ENCODE measurements at places on chromosomes 13 and 19.

GRCh38 chr13:103772576-103772975, 706.4 kb upstream of the SLC10A2 start:
- DNase-seq = no peak

DNA sequence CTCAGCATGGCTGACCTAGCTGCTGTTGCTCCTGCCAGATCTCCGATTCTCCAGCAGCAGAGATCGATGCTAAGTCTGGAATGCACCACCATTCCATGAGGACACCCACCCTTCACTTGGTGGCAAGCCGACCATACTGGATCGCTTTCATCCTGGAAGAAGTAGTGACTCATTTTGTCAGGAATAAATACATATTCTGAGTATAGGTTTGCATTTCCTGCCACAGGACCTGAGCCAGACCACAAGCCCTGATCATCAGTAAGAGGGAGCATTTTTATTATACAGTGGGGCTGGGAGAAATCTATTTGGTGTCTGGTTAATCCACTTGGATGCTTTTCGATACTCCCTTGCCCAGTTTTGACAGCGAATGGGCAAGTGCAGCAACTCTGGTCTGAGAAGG, 10.9 kb upstream of the KCTD15 start:
- no peak for DNase-seq

DNA sequence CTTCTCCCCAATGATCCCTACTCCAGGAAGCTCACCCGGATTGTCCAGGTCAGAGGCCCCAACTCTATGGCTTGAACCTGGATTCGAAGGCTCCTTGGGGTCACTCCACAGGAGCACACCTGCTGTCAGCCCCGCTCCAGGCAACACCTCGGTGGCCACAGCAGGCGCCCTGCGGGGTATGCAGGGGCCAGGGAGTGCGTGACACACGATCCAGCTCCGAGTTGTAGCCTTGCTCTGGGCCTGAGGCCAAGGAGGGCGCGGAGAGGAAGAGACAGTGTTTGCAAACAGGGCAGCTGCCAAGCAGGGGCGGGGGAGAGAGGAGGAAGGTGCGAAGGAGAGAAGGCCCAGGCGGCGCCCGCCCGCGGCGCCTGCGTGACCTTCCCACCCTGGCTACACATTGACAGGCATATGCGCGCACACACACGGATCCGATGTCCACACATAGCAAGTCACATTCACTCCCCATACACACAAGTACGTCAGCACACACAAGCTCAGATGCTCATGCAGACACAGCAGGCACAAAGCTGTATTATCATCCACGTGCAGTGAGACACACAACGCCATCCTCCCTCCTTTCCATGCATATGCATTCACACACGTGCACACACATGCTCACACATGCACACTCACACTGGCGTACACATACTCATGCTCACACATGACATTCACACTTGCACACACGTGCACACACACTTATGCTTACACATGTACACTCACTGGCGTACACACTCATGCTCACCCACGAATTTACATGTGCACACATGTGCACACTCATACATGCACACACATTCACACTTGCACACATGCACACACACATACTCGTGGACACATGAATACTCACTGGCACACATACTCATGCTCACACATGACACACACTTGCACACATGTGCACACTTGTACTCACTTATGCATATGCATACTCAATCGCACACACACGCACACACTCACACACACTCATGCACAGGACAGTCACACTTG, 10.4 kb downstream of the SBK2 start:
- DNase-seq = no peak

DNA sequence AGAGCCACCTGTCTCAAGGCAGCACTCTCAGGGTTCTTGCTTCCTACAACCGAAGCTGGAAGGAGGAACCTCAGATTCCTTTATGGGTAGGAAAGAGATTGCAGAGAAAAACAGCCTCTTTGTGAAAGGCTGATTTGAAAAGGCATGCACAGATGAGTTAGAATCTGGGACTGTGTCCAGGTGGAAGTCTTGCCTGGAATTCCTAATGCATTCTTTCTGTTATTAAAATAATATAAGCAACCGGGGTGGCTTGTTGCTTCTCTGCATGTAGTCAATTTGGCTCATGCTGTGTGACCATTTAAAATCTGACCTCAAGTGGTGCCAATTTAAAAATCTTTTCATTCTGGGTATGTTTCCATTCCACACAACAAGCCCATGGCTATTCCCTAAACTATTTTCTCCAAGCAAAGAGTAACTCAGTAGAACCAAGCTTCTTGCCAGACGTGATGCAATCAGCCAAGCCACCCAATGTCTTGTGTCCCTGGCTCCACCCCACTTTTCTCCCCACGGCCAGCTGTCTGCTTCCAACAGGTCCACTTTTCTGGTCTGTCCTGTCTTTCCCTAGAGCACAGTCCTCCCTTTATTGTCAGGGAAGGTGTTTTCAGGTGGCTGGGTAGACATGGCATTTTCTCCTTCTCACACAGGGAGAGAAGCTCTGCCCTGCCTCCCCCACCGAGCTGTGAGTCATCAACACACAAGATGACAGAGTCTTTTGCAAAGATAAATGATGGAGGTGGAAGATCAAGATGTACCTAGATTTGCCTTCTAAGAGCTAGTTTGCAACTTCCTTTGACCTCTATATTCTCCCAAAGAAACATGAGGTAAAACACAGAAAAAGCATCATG, 394.3 kb downstream of the FOXO1 start:
- DNase-seq = no peak

DNA sequence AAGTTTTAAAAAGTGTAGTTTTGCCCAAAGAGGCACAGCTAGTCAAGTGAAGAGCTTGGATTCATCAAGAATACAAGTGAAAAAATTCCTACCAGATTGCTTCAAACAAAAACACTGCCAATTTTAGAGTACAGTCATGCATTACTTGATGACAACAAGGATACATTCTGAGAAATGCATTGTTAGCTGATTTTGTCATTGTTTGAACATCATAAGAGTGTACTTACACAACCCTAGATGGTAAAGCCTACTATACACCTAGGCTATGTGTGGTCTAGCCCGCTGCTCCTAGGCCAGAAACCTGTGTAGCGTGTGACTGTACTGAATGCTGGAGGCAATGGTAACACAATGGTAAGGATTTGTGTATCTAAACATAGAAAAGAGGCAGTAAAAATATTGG, 41.1 kb downstream of the TMTC4 start:
- DNase-seq = no peak

- DNase-seq = no peak
These were observed 32.4 kb downstream of the EPSTI1 start for GRCh38 chr13:42959615-42960014.

DNA sequence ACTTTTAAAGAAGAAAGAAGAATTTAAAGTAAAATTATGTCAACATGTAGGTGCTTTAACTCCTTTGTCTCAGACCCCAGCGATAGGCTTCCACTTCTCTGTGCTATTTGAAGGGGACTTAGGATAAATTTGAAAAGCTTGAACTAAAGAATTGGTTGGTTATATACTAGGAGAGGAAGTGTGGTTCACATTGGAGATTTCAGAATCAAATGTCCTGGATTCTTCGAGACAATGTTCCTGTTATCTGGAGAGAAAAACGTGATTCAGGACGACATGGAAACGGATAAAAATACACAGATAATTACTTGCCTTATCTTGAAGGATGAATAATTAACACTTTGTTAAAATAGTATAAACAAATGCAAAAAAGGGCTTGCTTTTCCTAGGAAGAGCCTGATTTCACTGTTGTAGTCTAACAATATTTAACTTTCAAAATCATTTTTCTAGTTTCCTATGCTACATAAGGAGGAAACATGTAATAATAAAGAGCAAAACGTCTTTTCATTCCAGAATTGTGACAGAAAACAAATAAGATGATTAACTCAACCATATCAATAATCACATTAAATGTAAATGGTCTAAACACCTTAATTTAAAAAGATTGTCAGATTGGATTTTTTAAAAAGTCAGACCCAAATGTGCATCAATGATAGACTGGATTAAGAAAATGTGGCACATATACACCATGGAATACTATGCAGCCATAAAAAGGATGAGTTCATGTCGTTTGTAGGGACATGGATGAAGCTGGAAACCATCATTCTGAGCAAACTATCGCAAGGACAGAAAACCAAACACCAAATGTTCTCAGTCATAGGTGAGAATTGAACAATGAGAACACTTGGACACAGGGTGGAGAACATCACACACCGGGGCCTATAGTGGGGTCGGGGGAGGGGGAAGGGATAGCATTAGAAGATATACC, 724 bp upstream of the ZNF780A start:
- no peak for DNase-seq

GRCh38 chr19:19416280-19416679, 10.8 kb downstream of the GATAD2A start:
- DNase-seq = no peak

DNA sequence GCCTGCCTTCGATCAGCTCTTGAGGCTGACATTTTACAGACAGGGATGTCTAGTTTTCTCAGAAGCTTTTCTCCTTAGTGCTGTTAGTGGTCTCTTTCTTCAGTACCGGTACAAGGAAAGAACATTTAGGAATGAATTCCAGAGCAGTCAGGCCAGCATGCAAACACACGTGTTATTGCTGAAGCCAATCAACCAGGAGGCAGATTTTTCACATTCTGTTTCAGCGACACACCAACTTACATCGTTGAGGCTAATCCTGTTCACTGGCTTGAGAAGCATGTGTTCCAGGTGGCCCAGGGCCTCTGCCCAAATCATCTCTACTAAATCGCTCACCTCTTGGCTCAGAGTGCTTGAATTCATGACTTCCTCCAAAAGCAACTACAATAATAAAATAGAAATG, 19.2 kb downstream of the PARP4 start:
- DNase-seq = no peak

- DNase-seq = no peak
These were observed 85.2 kb downstream of the LRRC63 start for GRCh38 chr13:46296921-46297320.

DNA sequence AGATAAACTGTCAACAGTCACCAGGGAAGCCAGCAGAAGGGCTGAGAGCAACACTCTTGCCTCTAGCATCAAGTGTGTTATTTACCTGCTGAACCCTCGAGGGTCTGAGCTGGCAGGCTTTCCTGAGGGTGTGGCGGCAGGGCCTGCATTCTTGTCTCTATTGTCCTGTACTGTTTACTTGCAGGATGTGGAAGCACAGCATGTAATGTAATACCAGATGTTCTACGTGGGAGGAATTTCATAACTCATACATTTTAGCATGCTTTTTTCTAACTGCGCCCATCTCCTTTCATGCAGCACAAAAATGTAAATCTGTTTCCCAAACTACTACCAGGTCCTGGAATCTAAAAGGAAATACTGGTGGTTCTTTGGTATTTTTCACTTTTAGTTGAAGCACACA, 153.1 kb downstream of the RGCC start:
- DNase-seq = no peak

DNA sequence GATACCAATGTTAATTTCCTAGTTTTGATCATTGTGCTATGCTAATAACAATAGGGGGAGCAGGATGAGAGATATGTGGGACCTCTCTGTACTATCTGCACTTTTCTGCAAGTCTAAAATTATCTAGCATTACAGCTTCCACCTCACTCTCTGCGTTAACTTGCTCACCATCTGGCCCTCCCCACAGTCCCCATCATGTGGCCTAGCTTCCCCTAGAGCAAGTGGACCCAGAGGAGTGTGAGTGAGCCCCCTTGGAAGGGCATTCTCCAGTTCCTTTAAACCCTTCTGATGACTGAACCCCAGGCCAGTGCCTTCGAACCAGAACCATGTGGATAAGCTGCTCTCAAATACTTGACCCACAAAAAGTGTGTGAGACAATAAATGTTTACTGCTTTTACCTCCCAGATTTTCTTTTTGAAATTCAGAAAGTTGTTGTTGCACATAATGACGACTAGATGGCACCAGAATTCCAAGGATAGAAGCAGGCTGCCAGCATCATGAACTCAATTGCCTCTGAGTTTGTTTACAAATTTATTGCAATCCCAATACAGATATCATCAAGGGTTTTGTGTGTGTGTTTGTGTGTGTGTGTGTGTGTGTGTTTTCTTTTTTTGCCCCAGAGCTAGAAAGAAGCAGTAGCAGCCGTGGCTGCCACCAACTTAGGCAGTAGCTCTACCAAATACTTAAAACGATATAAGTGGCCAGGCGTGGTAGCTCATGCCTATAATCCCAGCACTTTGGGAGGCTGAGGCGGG, 49.0 kb upstream of the ZNF780A start:
- DNase-seq = no peak

Measured in NCI-H524 treated with DMSO at 0.1 percent for 48 hours (cell line).